Activated naive CD4-positive, alpha-beta T cell treated with Interleukin-2 at 50 U/mL for 16 hours (primary cell): ENCODE measurements at places on chromosomes 4 and X.

GRCh38 chr4:82898322-82899243 lies 2.0 kb upstream of the THAP9 start:
- no peak for DNase-seq

GRCh38 chr4:159174645-159175084 lies 71.8 kb downstream of the RAPGEF2 start:
- DNase-seq = no peak

DNA sequence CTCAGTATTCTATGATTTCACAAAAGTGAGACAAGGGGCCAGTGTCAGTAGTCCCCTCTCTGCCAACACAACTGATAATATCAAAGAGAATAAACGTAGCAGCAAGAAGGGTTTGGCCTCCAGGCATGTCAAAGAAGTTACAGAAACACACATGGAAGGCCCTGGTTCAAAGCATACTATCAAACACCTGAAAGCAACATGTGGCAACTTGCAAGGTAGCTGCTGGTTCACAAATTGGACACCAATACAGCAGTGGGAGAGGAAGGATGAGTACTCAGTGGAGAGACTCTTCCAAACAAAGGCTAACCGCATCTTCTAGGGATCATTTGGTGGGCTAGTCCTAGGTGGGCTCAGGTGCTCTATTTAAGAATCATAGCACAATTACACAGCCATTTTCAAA lies 74.9 kb upstream of the MAOA start:
- no peak for DNase-seq

DNA sequence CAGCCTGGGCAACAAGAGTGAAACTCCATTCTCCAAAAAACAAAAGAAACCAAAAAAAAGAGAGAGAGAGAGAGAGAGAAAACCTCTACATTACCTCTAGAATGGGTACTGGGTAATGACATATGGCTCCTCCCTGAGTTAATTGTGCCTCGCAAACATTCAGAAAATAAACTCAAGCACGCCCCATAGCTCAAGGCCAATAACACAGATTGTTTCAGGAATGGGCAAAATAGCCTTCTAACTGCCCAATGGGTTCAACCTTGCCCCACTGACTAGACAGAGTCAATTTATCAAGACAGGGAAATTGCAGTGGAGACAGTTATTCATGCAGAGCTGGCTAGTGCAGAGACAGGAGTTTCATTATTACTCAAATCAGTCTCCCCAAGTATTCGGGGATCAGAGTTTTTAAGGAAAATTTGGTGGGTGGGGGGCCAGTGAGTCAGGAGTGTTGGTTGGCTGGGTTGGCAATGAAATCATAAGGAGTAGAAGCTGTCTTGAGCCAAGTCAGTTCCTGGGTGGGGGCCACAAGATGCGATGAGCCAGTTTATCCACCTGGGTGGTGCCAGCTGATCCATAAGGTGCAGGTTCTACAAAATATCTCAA lies 25.1 kb downstream of the NIPAL1 start:
- peak; percentile 35 for DNase-seq

GRCh38 chr4:121794505-121795188 lies 6.5 kb upstream of the EXOSC9 start:
- DNase-seq = no peak

DNA sequence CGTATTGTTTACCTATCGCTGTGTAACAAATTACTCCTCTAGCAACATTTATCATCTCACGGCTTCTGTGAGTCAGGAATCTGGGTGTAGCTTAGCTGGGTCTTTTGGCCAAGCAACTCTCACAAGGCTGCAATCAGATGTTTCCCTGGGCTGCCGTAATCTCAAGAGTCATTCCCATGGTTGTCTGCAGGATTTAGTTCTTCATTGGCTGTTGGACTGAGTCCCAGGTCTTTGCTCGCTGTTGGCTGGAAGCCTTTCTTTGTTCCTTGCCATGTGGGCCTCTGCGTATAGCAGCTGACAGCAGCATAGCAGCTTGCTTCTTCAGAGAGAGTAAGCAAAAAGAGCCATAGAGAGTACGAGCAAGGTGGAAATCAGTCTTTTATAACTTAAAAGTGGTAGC lies 16.8 kb downstream of the POLR2B start:
- DNase-seq = no peak

- DNase-seq = no peak
These were observed 14.4 kb downstream of the AMBN start for GRCh38 chr4:70606459-70606858.

DNA sequence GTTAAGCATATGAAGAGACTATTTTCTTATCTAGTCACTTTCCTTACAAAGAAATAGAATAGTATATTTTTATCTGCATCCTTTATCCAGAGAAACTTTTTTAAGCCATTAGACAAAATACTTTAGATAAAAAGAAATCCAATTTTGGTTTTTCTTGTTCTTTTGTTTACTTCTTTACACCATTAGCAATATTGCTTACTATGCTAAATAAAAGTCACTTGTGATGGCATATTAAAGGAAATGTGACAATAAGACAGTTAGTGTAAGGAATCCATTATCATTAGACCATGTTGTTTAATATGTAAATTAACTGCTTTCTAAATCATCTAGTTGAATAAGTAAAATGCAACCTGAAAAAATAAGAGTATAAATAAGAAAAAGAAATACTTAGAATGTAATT lies 2582.7 kb downstream of the ARAP2 start:
- no peak for DNase-seq

- no peak for DNase-seq
These were observed 22.8 kb downstream of the DHX15 start for GRCh38 chr4:24561438-24562139.

GRCh38 chr4:2064276-2064991 lies 5.3 kb downstream of the NAT8L start:
- DNase-seq = no peak
